Ascending aorta (tissue), 2 donors: ENCODE measurements at places on chromosomes 6 and 20.

- no peak for DNase-seq
These were observed 111.9 kb downstream of the ARMC2 start for GRCh38 chr6:108959972-108960582.

DNA sequence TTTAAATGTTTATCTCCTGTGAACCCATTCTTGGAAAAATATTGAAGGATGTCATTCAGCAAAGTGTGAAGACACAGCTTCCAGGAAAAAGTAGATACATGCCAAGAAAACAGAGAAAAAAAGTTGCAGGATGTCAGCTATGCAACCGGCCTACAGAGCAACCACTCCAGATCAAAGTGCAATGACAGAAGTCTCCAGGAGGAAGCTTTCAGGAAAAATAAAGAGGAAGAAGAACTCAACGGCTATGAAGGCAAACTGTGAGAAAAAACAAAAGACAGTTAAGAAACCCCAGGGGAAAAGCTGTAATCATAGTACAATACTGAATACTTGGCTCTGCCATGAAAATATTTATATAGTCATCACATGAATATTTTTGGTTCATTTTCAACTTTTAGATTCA, 30.6 kb downstream of the REPS1 start:
- no peak for DNase-seq

DNA sequence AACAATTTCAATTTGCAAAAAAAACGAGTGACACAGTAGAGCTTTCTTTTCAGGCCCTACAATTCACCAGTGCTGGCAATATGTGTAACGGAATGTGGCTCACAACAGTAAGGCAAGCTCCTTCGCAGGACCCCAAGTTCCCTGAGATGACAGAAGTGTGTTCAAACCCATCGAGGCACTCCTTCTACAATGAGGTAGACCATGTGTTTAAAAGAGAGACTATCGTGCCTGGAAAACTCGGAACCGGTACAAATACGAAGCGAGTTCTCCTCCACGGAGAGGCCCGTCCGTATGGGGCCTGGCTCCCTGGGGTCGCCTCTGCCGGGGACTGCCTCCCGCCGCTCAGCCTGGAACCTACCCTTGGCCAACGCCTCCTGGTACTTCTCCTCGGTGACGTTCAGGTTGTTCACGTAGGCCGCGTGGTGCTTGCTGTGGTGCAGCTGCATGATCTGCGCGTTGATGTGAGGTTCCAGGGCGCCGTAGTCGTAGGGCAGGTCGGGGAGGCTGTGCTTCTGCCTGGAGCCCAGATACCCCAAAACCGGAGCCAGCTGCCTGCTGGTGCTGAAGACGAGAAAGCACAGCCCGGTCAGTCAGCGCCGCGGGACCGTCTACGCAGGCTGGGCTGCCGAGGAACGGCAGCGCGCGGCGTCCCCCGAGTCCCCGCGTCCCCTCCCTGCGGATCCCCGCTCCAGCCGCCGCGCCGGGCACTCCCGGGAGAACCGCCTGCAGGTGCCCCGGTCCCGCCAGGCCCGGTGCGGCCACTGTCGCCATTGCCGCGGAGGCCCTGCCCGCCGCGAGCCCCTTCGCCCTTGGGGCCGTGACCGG, 526 bp downstream of the SOD2 start:
- no peak for DNase-seq

GRCh38 chr6:20213271-20213798, 1.1 kb upstream of the MBOAT1 start:
- DNase-seq, result no peak

DNA sequence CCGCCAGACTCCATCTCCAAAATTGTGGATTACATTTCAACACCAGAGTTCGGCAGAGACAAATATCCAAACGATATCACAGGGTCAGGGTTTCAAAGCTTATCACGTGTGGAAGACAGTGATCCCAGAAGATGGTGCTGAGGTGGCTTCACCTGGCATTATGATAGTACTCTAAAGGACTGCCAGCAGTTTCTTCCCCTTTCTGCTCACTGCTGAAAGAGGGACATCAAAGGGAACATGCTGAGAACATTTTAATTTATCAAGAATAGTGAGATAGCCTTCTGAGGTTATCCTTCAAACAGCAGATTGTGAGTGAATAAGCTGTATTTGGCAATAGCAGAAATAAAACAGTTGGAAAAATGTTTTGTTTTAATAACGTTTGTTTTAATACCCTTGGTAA, 79.7 kb downstream of the FIG4 start:
- no peak for DNase-seq

DNA sequence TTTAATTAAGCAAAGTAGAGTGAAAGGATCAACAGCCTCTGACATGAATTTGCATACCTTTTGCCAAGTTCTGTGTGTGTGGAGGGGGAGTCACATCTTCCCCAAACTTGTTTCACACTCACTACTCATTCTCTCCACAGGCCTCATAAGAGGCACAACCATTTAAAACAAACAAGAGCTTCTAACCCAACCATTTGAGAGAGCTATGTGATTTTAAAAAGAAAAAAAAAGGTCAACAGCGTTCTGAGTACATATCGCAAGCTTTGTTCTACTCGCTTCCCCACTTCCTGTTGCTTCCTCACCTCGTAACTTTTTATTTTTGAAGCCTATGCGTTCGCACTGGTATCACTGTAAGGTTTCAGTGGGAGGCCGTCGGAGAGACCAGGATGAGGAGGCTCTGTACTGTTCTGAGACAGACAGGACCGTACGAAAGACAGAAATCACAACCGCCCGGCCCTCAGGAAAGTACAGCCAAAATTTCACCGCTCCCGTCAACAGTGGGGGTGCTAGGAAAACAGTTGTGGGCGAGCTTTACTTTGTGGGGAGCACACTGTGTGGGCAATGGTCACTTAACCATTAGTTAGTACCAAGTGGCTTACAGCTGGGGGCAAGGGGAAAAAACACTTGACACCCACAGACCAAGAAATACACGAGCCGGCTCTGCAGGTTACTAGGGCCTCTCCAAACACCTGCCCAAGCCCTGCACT, 61.3 kb downstream of the TRERF1 start:
- no peak for DNase-seq

GRCh38 chr6:36829919-36830544, 9.2 kb downstream of the CPNE5 start:
- DNase-seq, result no peak

- DNase-seq, result no peak
These were observed 36.8 kb downstream of the PTCHD4 start for GRCh38 chr6:48073976-48074767.

DNA sequence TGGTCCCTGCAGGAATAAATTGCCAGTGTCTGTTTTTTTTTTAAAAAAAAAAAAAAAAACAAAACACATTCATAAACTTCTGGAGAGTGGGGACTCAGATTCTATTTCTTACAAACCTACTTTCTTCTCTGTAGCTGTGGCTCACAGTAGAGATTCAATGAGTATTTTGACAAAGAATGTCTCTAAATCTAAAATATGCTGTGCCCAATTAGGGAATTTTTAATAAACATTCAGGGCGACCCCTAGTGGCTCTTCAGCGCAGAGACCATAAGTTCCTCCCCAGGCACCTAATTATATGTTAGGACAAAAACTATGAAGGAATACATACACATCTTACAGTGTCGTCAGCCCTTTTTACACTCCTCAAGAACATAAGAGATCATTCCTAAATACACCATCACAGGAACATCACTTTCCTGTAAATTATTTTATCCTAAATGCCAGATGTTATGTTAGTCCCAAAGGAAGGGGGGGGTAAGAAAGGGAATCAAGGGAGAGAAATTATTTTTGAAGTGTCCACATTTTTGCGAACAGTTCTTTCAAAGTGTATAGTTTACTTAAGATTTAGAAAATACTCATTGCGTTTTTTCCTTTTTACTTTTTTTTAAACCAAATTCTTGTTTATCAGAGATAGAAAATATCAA, 21.8 kb upstream of the NAA20 start:
- no peak for DNase-seq

DNA sequence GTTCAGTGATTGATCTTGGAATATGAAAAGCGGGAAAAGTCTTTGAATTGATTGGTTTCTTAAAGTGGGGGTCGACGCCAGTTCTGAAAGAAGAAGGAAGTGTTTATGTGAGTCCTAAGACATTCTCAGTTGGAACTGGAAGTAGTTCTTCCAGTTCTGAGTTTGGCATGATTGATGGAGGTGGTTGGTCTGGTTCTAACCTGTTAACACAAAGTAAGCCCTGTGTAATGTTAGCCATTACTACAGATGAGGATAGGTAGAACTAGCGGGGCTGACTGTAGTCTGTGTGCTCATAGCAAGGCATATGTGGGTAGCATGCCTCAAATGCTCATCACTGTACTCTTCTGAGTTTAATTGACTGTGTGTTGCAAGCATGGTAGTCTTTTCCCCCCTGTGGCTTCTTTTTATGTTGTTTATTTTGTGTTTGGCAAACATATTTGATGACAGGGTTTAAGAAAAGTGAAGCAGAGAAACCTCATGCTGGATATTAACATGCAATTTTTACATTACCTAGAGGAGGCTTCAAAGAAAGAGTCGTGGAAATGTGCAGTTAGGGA, 24.9 kb downstream of the CITED2 start:
- DNase-seq, result no peak

GRCh38 chr6:18166312-18167036, 11.3 kb downstream of the KDM1B start:
- DNase-seq, result no peak

DNA sequence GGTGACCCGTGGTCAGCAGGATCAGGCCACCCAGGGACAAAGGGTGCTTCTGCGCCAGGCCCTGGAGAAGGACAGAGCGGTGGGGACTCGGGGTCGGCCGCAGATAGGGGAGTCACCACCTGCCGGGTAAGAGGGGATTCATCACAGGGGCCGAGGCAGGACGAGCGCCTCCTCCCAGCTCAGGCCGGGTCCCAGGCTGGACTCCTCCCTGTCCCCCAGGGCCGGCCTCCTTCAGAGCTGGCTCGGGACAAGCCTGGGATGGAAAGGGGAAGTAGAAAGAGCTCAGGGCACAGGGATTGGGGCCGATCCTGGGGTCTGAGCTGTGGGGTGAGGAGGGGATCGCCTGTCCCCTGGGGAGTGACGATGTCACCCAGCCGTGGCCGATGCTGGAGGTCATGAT, 154.6 kb upstream of the PROKR2 start:
- DNase-seq, result no peak

DNA sequence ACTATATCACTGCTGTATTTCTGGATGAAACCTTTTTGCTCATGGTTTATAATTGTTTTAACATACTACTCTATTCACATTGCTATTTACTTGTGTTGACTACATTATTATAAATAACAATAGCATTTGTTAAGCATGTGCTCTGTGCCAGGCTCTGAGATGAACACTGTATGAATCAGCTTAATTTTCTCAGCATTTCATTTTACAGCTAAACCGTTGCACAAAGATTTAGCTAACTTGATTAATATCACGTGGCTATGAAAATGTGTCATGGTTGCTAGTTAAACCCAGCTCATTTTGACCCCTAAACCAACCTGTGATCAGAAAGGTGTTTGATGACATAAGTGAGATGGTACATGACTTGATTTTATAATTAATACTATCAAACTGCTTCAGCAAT, 77.5 kb downstream of the NCOA7 start:
- no peak for DNase-seq

- no peak for DNase-seq
These were observed 7.3 kb upstream of the BPIFA2 start for GRCh38 chr20:33160681-33161080.

- no peak for DNase-seq
These were observed 49.5 kb upstream of the CCN6 start for GRCh38 chr6:112004201-112005012.

GRCh38 chr6:73514746-73515110, 6.1 kb downstream of the EEF1A1 start:
- DNase-seq, result no peak

- DNase-seq, result no peak
These were observed 743.3 kb downstream of the CD109 start for GRCh38 chr6:74439123-74439811.

DNA sequence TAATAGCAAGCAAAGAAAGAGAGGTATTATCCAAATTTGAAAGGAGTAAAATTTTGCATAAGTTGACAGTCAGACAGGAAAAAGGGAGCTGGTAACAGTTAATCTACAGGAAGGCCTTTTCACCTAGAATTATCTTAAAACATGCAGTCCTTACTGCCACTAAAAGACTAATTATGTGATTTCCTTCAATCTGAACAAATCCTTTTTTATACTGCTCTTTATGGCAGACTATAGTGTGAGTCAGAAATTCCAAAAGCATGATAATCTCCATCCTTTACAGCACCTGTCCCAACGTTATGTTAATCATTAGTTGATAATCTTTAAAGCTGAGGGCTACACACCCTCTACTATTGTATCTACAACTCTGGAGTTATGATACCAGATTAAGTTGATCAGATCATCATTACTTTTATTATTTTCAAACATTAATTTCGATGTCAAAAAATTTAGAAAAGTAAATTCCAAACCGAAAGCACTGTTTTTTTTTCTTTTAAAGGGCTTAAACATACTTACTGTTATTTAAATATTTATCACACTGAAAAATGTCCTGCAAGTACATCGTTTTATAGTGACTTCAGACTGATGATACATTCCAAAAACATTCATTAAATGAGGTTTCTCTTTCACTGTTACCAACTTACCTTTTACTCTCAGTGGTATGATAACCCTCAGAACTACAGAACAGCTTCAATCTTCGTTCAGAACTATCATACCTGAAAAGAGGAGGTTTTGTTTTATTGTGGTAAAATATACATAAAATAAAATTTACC, 33.2 kb upstream of the AKAP7 start:
- no peak for DNase-seq

- DNase-seq, result no peak
These were observed 27.4 kb upstream of the NOL4L start for GRCh38 chr20:32612351-32613191.

DNA sequence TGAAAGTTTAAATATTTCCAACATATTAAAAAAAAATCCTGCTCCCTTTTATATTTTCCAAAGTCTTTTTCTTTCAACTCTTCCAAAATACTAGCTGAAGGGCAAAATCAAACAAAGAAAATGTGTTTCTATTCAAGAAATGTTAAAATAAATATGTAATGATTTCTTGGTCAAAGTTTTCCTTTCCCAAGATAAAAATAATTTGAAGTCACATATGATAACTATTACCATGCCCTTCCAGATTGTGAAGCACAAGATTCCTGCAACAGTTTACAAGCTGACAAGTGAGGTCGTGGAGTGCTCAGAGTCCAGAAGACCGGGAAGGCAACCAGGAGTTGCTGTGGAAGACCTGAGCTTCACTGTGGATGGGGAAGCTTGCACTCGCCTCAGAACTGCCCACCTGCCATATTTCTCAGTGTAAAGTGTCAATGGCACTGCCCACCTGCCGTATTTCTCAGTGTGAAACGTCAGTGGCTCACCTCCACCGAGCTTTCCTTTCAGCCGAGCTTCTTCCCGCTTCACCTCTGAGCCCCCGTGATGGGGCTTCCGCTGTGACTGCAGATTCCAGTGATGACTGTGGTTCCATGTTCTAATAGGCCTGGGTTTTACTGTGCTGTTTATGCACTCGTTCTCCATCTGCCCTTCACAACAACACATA, 160.5 kb downstream of the THBS2 start:
- DNase-seq, result no peak

GRCh38 chr6:98452685-98453084, 381.7 kb upstream of the POU3F2 start:
- DNase-seq, result no peak

DNA sequence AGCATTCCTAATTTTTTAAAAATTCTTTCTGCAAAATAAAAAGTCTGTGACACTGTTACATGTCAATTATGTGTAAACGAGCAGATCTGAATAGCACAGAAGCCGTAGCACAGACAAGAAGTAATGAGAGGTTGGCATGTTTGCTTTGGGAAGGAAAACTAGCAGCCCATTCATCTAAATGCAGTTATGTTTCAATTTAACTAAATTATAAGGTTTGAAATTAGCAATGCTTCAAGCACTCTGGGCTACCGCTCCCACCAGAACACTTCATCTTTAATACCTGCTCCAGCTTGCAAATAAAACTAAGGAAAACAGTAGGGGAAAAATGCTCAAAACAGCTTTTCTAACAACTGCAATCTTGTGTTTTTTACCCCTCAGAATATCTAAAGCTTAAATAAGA, 73.9 kb downstream of the PTPRK start:
- DNase-seq, result no peak
